Hematopoietic multipotent progenitor cell treated with erythropoietin and hydrocortisone succinate and interleukin-3 and kit ligand, for 6 days (in vitro differentiated cells): ENCODE measurements at places on chromosomes 5 and 9.

- no peak for DNase-seq
Observed at GRCh38 chr5:6483880-6484382, 35.3 kb downstream of the UBE2QL1 start.

DNA sequence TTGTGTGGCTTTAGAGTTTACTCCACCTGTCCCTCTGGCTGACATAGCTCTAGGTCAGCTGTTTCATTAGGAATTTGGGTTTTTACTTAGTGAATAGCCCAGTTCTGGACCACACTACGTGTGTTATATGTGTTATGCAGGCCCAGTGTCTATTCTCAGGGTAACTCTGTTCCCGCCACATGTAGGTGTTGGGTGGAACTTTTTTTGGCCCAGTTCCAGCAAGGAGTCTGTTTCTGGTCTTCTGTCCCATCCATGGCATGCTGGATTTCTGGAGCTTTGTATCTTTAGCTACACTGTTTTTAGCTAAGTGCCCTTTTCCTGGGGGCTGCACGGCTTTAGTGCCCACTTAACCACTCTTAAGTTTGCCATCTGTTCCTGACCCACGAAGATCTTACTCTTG lies 15.5 kb downstream of the RMI1 start:
- DNase-seq, result no peak

- DNase-seq, result no peak
Observed at GRCh38 chr5:32880796-32881195, 169.7 kb downstream of the NPR3 start.

DNA sequence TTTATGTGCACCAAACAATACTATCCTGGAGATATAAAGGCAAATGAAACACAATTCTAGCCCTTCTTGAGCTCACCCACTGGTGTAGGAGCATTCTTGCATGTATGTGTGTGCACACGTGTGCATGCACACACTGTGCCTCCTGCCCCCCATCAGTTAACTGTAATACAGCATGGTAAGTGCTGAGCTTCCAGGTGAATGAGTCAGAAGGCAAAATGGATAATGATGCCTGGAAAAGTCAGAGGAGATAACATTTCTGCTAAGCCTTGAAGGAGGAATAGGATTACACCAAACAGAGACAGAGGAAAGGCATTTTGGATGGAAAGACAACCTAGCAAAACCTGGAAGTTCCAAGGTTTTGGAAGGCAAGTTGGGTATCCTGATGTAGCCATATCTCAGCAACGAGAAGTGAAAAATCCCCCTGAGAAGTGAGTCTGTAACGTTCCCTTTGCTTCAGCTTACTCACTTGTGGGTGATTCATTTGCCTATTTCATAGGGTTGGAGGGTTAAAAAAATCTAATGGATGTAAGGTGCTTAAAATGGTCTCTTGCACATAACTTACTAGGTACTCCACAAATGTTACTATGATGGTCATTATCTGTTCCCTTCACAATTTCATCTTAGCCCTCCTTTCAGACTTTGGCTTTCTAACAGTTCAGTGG lies 101.4 kb upstream of the STC2 start:
- no peak for DNase-seq

GRCh38 chr9:71242081-71242480 lies 120.7 kb upstream of the TRPM3 start:
- no peak for DNase-seq

DNA sequence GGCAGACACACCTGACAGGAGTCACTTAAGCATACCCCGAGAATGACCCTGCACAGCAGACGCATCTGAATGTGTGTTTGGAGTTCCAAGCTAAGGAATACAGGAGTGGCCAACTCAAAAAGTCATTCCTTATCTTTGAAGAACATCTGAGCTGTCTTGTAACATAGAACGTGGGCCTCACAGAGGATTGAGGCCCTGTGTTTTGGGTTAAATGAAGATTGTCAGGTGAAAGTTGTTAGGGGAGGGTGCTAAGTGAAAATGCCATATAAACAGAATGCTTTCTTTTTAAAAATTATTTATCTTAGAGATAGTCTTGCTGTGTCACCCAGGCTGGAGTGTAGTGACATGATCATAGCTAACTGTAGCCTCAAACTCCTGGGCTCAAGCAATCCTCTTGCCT lies 100.9 kb downstream of the PIK3R1 start:
- DNase-seq, result peak; percentile 73

- DNase-seq, result peak; percentile 49
Observed at GRCh38 chr9:113219186-113219936, 1.7 kb downstream of the FKBP15 start.

GRCh38 chr5:14574891-14575508 lies 6.6 kb upstream of the OTULINL start:
- DNase-seq, result peak; percentile 19

DNA sequence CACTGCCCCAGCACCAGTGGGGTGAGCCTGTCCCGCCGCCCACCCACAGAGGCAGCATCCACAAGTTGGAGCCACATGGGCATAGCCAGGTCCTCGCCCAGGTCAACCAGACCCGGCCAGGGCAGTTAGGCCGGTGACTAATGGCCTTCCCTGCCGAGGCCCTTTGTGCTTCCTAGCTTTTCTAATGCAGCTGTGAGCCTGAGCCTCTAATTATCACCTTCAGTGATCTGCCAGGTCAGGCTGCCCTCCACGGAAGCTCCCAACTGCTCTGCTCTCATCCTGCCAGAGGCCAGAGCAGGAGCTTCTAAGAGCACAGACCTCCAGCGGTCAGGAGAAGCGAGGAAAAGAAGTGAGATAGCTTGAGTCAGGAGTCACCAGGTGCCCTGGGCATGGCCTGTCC lies 87.1 kb upstream of the PPP1R26 start:
- DNase-seq, result no peak

GRCh38 chr5:579211-579610 lies 32.9 kb upstream of the CEP72 start:
- DNase-seq, result no peak

- DNase-seq, result no peak
Observed at GRCh38 chr5:149708981-149709594, 21.0 kb upstream of the PPARGC1B start.

- no peak for DNase-seq
Observed at GRCh38 chr9:7656636-7657035, 142.9 kb downstream of the DMAC1 start.

DNA sequence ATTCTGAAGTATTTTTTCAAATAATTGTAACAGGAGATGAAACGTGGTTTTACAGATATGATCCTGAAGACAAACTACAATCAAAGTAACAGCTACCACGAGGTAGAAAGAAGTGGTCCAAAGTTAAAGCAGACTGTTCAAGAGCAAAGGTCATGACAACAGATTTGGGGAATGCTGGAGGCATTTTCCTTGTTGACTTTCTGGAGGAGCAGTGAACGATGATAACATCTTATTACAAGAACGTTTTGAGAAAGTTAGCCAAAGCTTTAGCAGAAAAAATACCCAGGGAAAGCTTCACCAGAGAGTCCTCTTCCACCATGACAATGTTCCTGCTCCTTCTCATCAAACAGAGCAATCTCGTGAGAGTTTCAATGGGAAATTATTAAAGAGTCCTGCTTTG lies 145.4 kb upstream of the NREP start:
- no peak for DNase-seq

DNA sequence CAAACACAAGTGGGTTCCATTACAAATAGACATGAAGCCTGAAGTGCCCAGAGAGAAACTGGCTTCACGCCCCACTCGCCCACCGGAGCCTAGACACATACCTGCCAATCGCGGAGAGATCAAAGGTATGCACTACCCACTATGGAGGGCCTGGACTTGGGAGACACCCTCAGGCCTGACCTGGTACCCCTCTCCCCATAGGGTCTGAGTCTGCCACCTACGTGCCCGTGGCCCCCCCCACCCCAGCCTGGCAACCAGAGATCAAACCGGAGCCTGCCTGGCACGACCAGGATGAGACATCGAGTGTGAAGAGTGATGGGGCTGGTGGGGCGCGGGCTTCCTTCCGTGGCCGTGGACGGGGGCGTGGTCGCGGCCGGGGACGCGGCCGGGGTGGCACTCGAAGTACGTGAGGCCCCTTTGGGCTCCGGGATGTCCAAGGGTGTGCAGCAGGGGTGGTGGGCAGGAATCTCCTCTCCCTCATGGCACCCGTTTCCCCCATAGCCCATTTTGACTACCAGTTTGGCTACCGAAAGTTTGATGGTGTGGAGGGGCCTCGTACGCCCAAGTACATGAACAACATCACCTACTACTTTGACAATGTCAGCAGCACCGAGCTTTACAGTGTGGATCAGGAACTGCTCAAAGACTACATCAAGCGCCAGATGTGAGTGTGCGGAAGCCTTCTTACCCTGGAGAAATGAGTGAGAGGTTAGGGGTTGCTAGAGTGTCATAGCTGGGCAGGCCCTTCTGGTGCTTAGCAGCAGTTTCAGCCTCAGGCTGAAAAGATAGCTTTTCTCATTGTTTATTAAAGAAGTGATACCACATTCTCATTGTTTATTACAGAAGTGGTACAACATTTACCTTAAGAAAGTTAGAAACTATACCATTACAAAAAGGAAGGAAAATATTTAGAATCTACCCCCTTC lies 38.7 kb downstream of the LARP1 start:
- no peak for DNase-seq

DNA sequence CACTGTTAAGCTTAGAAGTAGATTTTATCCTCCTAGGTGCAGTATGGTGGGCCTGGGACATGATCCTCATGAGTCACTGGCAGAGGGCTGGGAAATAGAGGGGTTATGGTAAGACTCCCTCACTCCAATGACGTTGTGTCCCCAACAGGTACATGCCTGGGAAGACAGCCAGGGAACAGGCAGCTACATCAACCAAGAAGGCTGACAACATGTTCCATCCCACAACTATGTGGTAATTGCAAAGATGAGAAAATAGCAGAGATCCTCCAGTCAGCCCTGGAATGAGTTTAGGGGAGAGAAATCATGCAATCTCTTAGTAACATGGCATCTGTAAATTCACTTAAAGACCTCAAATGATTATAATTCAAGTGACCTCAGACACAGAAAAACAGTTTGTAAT lies 114.4 kb upstream of the LIFR start:
- no peak for DNase-seq

DNA sequence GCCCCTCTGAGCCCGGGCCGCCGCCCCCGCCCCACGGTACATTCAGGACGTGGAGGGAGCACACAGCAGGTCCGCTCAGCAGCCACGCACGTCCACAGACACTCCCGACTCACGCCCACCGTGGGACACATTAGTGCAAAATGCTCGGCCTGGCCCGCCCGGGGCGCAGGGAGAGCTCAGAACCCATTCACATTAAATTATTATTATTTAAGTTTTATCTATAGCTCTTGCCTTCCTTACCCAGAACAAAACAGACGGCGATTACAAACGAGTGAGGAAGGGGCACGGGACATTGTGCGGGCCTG lies 47.5 kb upstream of the UBAC1 start:
- no peak for DNase-seq

- no peak for DNase-seq
Observed at GRCh38 chr9:133233681-133234432, 24.8 kb upstream of the OBP2B start.

GRCh38 chr9:35395076-35395705 lies 94.7 kb upstream of the RUSC2 start:
- no peak for DNase-seq

DNA sequence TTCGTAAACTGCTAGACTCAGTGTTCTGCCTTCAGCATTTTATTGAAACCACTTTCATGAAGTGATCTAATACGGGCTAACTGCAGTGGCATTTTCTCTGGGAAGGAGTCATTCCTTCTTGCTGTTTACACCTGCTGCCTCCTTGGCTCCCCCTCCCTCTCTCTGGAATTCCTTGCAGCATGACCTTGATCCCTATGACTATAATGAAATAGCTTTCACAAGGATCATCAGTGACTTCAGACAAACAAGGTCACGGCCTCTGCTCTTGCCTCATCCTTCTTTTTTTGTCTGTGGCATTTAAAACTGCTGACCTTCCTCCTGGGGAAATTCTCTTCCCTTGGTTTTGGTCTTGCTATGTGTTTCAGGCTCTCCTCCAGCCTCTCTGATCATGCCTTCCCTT lies 90.2 kb downstream of the ZNF462 start:
- no peak for DNase-seq

GRCh38 chr5:58317808-58318207 lies 142.1 kb downstream of the PLK2 start:
- no peak for DNase-seq

DNA sequence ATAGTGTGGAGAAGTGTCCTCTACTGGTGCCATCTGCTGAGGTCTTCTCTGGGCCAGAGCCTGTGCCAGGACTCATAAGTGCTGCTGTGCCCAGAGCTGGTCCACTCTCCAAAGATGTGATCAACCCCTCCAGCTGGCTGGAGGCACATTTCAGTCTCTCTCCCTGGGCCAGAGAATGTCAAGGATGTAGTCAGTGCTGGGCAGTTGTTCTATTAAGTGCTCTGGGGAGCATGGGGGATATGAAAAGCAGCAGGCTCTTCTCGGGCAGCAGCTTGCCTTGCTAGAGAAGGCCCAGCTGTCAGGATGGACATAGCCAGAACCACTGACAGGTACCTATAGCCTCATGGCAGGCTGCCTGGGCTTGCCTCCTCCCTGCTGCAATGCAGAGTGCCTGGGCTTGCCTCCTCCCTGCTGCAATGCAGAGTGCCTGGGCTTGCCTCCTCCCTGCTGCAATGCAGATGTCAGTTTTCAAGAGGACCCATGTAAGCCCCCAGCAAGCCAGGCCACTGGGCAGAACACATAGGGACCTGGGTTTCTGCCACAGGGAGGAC lies 157.2 kb upstream of the PANK3 start:
- no peak for DNase-seq

DNA sequence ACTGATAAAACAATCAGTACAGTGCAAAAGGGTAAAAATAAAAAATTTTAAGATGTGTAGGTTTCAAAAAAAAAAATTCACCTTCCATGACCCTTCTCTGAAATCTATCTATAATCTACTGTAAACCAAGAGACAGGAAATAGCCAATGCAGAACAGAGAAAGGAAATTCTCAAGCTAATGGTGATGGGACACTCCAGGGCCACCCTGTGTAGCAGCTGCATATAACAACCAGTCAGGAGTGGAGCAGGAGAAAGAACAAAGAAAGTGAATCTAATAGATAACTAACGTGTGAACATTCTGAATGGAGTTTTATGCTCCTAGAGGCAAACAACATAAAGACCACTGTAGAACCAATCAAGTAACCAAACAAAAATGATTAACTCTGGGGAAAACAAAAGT lies 16.6 kb downstream of the SPTLC1 start:
- DNase-seq, result no peak

DNA sequence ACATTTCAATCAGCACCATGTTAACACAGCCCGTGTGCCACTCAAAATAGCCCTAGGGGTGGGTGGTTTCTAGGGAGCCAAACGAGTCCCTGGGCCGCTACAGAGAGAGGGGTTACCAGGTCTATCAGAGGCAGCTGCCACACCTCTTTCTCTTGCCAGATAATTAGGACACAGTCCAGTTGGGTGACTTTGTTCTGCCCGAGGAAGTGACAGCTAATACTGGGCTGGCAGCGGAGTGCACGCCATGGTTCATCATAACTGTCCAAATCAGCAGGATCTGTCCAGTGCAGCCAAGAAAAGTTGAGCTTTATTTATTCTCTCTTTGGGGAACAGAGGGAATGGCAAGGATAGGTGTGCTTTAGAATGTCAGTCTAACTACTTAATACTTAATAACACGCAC lies 583.8 kb downstream of the BRINP1 start:
- DNase-seq, result no peak

DNA sequence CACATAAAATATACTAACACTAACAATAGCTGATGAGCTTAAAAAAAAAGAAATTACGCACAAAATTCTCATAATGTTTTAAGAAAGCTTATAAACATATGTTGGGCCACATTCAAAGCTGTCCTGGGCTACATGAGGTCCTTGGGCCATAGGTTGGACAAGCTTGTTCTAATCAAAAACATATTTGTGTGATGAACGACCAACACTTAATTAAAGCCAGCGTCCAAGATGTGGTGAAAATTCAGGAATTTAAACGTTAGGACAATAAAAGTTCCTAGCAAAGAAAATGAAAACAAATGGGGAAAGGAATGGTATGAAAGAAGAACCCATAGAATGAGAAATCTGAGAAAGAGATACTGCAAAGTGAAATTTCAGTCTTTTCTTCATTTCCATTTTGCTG lies 429.6 kb upstream of the DMAC1 start:
- DNase-seq, result no peak
